Activated CD4-positive, alpha-beta T cell treated with anti-CD3 and anti-CD28 coated beads, Interleukin-2, amount 10 ng/mL, durations not matched to agents 24 days and 14 days (primary cell): ENCODE measurements at places on chromosomes 5 and 9. TPM values are rescaled to one million over a fixed set of nuclear protein-coding genes. Genes with fewer than 3 reads are reported as not detected.

The PCDHGB6 gene
- 0.09 and 0.14 TPM in 2 replicates for total RNA-seq

The FIBCD1 gene
- not detected in 2 replicates for total RNA-seq

The RANBP3L gene
- not detected in 2 replicates for total RNA-seq

The ASPN gene
- not detected in 2 replicates for total RNA-seq

The MED27 gene
- total RNA-seq = 40.9 and 41.8 TPM in 2 replicates

The PDE4D gene
- total RNA-seq = 47.7 and 50.1 TPM in 2 replicates

The NMUR2 gene
- not detected in 2 replicates for total RNA-seq

The INSL4 gene
- total RNA-seq = not detected in 2 replicates

The EPB41L4A gene
- not detected in 2 replicates for total RNA-seq

The NCS1 gene
- 5.3 and 5.4 TPM in 2 replicates for total RNA-seq

The CDX1 gene
- total RNA-seq = not detected in 2 replicates

The FGF10 gene
- total RNA-seq = not detected in 2 replicates

The LHX3 gene
- not detected in 2 replicates for total RNA-seq

The JAK2 gene
- 29.3 and 29.9 TPM in 2 replicates for total RNA-seq

The DOCK8 gene
- total RNA-seq = 121 TPM in 2 replicates

The SYNPO gene
- total RNA-seq = not detected in 2 replicates

The IFNA13 gene
- total RNA-seq = not detected in 2 replicates

The KCNV2 gene
- total RNA-seq = not detected in 2 replicates

The PHF2 gene
- 22.4 and 25.0 TPM in 2 replicates for total RNA-seq

The CHSY3 gene
- not detected in 2 replicates for total RNA-seq

The NME5 gene
- not detected in 2 replicates for total RNA-seq

The THBS4 gene
- total RNA-seq = 1.3 and 2.1 TPM in 2 replicates

The SLC23A1 gene
- total RNA-seq = 1.8 and 2.1 TPM in 2 replicates

The TRIM23 gene
- total RNA-seq = 5.3 and 6.0 TPM in 2 replicates

The GRIA1 gene
- not detected in 2 replicates for total RNA-seq

The NUP188 gene
- 162 and 176 TPM in 2 replicates for total RNA-seq

The ARHGEF39 gene
- 9.9 and 10.8 TPM in 2 replicates for total RNA-seq

The PCDHB14 gene
- not detected in 2 replicates for total RNA-seq

The FREM1 gene
- not detected in 2 replicates for total RNA-seq

The GRIN1 gene
- total RNA-seq = 0.07 TPM in 1 of 2 replicates, not detected in the other

The LAMC3 gene
- total RNA-seq = 0.07 and 0.09 TPM in 2 replicates

The DNAI1 gene
- not detected in 2 replicates for total RNA-seq

The SLC27A6 gene
- not detected in 2 replicates for total RNA-seq

The PAPPA gene
- not detected in 2 replicates for total RNA-seq

The PRSS3 gene
- total RNA-seq = not detected in 2 replicates
